ENCODE measurements at places on chromosomes 7 and 10.

DNA sequence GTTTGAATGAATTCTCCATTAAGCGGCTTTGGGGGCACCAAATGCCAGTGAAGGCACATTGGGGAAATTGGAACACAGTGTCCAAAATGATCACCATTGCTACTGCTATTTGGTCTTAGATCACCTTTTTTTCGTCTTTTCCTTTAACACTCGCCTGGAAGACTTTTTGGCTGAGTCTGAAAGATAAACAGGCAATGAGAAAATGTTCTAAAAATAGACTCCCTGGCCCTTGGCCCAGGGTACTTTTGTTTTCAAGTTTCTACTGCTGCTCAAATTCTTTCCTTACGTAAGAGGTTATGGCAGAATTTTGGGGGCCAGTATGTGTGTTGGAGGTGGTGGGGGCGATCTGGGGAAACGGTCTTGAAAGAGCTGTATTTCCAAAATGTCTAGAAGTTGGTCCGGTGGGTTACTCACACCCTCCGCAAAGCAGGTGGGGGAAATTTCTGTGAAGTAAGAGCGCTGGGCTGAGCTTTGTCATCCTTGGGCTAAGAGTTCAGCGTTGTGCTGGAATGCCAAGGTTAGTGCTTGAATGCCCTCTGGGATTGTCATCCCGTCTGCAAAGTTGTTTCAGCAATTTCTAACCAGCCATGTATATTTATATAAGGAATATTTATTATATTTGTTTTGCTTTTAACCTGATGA lies 1.3 kb upstream of the ITPRIP start:
- DNase-seq, result peak; percentile 62

GRCh38 chr10:12196531-12197211 lies 683 bp downstream of the CDC123 start:
- DNase-seq, result no peak

- DNase-seq, result no peak
Observed at GRCh38 chr7:92485974-92486373, 8.2 kb upstream of the ERVW-1 start.

DNA sequence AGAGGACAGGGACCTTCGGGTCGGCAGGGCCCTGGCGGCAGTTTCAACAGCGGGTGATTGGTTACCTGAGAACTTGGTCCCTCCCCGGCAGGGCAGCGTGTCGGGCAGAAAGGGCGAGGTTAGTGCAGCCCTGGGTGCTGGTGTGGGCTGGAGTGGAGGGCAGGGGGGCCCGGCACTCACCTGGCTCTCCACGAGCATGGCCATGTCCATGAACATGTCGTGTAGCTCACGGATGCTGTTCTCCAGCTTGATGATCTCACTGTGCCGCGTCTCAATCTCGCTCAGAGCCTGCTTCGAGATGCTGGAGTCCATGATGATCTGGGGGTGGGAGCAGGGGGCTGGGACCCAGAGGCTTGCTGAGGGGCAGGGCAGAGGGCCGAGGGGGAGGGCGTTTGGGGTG lies 16.8 kb downstream of the STX1A start:
- DNase-seq, result no peak

- peak; percentile 89 for DNase-seq
Observed at GRCh38 chr7:105808703-105809590, 67.5 kb downstream of the ATXN7L1 start.

DNA sequence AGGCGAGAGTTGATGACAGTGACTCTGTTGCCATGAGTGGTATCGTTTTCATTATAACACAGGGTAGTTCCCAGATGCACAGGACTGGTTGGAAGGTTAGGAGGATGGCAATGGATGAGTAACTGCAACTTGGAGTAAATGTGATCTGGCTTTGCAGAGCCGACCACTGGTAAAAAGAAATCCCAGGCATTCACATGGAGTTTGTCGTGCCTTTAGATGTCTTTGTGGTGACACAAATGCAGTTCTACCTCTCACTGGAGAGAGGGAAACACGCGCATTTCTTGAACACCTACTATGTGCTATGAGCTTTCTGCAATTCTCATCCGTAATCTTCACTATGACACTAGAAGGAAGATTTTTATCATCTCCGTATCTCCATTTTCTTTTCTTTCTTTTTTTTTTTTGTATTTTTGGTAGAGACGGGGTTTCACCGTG lies 1.7 kb upstream of the MNX1 start:
- no peak for DNase-seq

- no peak for DNase-seq
Observed at GRCh38 chr10:4355350-4355749, 470.7 kb upstream of the AKR1E2 start.

- no peak for DNase-seq
Observed at GRCh38 chr7:67343572-67343971, 346.9 kb downstream of the TYW1 start.

GRCh38 chr10:132668048-132668394 lies 117.9 kb downstream of the NKX6-2 start:
- no peak for DNase-seq

DNA sequence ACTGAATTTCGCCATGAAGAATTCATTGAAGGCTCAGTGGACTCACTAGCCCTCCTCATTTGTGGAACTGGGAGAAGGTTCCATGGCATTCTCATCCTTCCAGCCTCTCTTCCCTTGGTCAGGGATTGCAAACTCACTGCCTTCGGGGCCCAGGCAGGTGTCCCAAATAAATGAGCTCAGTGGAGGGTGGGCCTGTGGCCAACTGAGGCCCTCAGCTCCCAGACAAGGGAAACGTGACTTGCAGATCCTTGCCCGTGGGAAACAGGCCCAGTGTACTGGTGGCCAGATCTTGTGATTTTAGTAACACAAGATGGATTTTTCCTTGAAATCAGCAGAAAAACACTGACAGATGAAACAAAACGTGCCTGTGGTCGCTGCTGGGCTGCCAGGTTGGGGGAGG lies 168.7 kb upstream of the CTBP2 start:
- no peak for DNase-seq

GRCh38 chr10:90161-90560 lies 41.1 kb upstream of the TUBB8 start:
- no peak for DNase-seq

All from HT1080 (cell line).